ENCODE measurements at places on chromosomes 6 and 20. TPM values are rescaled to one million over a fixed set of nuclear protein-coding genes. Genes with fewer than 3 reads are reported as not detected.

Gene MROH8
- 4.8 TPM for total RNA-seq

Gene LTA
- total RNA-seq = under 0.01 TPM

Gene PI3
- total RNA-seq = 0.69 TPM

Gene SLC4A11
- total RNA-seq = 2.7 TPM

Gene ARMH2
- total RNA-seq = not detected

Gene TRIM10
- not detected for total RNA-seq

Gene LPA
- total RNA-seq = not detected

Gene OR2H2
- not detected for total RNA-seq

Gene TMEM217
- 0.33 TPM for total RNA-seq

Gene HRH3
- total RNA-seq = not detected

Gene CST5
- total RNA-seq = not detected

Gene GINS1
- 8.3 TPM for total RNA-seq

Gene TFAP2D
- not detected for total RNA-seq

Gene TCP11
- total RNA-seq = not detected

Gene BMP2
- total RNA-seq = 0.36 TPM

Gene NR2E1
- not detected for total RNA-seq

Gene ZSCAN23
- 5.4 TPM for total RNA-seq

Gene SLC44A4
- total RNA-seq = not detected

Data from melanocyte of skin (primary cell).